ENCODE measurements at places on chromosomes 11 and 22.

DNA sequence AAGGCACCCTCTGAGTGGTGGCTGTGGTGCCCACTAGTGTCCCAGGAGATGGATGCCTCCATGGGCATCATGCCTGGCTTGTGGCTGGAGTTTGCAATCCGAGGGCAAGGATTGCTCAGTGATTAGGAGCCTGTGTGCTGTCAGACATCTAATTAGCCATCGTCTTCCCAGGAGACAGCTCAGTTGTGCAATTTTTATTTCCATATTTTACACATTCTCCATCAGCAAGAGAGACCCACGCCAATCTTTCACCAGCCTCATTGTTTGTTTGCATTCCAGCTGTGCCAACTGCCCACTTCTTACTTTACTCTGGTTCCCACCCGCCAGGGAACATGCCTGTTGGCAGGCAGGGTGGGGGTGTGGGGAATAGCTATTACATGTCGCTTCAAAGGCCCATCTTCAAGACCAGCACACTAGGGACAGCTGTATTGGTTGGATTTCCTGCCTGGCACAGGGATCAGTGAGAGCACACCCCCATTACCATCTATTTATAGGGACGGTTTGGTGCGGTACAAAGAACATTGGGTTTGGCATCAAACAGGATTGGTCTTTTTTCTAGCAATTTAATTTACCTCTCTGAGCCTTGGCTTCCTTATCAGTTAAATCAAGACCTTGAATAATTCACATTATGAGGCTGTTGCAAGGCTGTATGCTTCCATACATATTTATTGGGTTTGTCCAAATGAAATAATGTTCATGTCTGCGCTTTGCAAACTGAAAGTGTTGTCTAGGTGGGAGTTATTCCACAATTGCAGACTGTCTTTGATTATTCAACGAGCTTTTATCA, 80.7 kb upstream of the NAV2 start:
- DNase-seq = no peak

- DNase-seq = no peak
Measured at GRCh38 chr22:38070250-38070921, 13.2 kb downstream of the PICK1 start.

- DNase-seq = no peak
Measured at GRCh38 chr11:73451896-73452295, 75.7 kb downstream of the RELT start.

GRCh38 chr11:57873196-57873911, 111.8 kb downstream of the CTNND1 start:
- DNase-seq = no peak

- DNase-seq = no peak
Measured at GRCh38 chr11:19577391-19577975, 135.2 kb upstream of the NAV2 start.

Data from stimulated activated CD4-positive, alpha-beta T cell treated with anti-CD3 and anti-CD28 coated beads, TNF-alpha, amount 100 ng/mL, for 48 hours (primary cell).